T47D (cell line): ENCODE measurements at places on chromosomes 16 and 17.
A peak's percentile ranks its signal among the peaks of the same experiment; 100 is the strongest.

- DNase-seq, result peak; percentile 74
Measured at GRCh38 chr16:78444-79150, 572 bp downstream of the MPG start.

DNA sequence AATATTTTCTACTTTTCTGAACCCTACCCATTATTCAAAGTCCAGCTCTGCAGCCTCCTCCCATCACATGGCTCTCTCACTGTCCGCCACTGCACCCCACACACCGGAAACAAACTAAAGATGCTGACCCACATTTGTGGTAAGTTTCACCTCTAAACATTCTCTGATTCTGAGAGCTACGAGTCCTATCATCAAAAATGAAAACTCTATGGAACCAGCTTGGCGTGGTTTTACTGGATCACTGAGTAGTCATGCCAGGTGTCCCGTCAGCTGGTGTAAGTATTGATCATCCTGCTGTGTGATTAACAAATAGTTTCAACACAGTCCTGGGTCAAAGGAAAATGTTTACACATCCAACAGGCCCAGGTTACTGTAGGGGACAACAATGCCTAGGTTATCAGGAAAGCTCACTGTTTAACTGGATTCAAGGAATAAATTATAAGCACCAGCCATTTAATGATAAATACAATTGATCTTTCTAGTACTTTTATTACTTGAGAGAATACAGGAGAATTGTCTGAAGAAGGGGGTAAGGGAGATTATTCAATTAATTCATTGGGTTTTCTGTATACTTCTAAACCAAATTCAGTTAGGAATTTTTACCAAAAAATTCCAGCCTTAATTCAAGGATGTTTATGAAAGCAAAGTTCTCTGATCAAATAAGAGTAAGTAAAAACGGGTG is 33.9 kb downstream of the CYTH1 start:
- DNase-seq, result no peak

DNA sequence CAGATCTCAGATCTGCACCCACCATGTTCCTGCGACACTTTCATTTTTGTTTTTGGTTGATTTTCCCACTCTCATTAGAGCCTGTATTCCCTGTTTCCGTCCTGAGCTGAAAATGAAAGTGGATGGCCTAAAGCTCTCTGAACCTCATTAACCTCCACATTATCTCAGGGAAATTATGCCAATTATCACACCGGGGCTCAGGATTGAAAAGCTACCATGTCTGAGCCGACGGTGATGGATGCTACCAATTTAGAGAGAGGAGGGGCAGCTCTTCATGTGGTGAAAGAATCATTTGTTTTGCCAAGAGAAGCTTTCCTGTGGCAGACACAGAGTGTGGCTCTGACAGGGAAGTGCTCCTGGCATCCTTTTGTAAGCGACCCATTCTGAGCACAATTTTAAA is 410.4 kb upstream of the CDH11 start:
- DNase-seq, result no peak

DNA sequence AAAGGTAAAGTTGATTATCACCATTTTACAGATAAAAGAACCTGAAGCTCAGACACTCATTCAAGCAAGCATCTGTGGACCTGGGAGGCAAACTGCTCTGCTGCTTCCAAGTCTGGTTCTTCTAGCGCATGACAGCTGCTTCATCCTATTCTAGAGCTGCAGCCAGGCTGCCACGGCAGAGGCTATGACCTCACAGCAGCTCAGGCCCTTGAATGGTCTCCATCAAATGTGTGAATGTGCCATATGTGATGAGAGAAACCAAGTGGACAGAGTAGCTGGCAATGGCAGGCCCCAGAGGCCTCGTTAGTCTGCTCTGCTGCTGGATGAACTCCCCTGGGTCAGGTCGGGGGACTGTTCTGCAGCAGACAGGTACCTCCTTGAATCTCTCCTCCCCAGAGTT is 30.7 kb upstream of the FOXJ1 start:
- DNase-seq, result no peak

- no peak for DNase-seq
Measured at GRCh38 chr17:3796822-3797170, 4.2 kb downstream of the ITGAE start.

- DNase-seq, result no peak
Measured at GRCh38 chr17:46192189-46192438, 1.1 kb downstream of the KANSL1 start.

DNA sequence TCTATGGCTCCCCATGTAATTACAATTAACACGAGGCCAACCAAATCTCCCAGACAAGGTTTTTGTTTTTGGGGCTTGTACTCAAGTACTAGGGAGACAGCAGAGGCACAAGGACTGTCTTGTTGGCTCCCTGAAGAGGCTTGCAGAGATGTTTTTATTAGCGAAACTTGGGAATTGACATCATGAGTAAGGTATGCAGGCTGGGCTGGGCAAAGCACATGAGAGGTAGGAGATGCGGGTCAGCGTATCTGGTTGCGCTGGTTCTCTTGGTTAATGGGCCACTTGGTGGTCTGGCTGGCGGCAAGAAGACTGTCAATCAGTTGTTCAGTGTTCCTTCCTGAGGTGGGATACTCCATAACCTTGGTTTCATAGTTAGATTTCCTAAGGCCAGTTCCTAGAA is 28.9 kb downstream of the LCMT1 start:
- DNase-seq, result no peak

DNA sequence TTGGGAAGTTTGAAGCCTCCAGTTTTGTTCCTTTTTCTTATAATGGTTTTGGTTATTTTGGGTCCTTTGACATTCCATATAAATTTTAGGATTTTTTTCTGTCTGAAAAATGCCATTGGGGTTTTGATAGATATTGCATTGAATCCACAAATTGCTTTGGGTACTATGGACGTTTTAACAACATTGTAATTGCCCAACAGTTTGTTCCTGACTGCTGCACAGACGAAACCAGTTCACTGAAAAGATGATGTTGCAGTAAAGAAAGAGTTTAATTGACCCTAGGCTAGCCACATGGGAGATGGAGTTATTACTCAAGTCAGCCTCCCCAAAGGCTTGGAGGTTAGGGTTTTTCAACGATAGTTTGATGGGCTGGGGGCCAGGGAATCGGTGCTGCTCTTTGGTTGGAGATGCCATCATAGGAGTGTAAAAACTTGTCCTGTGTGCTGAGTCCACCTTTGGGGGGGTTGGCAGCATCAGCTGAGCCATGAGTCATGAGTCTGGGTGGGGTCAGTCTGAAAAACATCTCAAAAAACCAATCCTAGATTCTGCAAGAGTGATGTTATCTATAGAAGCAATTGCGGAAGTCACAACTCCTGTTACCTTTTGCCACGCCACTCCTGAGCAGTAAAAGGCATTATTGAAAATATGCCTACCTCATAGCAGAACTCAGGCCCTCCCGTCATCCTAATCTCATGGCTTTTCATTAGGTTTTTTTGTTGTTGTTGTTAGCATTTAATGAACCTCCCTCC is 2.7 kb upstream of the PRSS41 start:
- DNase-seq, result no peak

DNA sequence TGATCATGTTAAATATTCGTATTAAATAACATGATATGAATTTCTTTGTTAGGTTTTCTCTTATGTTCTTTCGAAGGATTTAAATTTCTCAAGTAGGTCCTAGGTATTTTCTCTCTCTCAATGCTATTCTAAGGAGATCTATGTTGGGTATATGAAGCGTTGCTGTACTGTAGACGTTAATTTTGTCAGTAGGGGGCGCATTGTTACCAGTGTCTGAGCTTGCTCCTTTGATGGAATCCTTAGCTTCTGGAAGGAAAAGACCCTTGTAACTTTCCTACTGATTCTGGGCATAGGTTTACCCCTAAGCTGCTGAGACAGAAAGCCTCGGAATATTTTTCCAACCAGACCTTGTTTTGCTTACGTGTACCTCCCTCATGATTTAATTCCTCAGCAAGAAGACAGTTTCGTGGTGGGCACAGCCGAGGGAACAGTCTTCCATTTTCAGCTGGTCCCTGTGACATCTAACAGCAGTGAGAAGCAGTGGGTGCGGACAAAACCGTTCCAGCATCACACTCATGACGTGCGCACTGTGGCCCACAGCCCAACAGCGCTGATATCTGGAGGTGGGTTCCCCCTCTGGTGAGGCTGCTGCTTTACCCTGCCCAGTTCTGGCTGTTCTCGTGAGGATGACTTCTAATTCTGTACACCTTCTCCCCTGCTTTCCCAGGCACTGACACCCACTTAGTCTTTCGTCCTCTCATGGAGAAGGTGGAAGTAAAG is 17.9 kb downstream of the UTP4 start:
- peak; percentile 80 for DNase-seq

- no peak for DNase-seq
Measured at GRCh38 chr17:63701868-63702720, 2.2 kb upstream of the LIMD2 start.

DNA sequence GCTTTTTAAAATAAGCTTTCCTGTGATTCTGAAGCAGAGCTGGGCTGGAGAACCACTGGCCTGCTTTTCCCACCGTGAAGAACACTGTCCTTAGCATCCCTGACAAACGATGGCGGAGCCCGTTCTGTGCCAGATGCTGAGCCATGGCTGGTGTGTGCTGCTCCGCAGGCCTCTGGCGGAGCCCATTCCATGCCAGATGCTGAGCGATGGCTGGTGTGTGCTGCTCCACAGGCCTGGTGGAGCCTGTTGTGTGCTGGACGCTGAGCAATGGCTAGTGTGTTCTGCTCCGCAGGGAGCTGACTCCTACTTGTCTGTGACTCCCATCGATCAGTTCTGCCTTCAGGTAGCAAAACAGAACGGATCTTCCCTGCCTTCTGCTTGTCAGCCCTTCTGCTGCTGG is 4.3 kb downstream of the ENDOV start:
- no peak for DNase-seq

GRCh38 chr16:16004314-16004749 is 54.9 kb downstream of the ABCC1 start:
- peak; percentile 66 for DNase-seq

GRCh38 chr17:58330997-58331814 is 2.6 kb upstream of the TSPOAP1 start:
- DNase-seq, result no peak

- DNase-seq, result no peak
Measured at GRCh38 chr16:13101828-13102227, 200.4 kb downstream of the SHISA9 start.

- DNase-seq, result no peak
Measured at GRCh38 chr16:27286451-27286850, 17.9 kb upstream of the NSMCE1 start.

DNA sequence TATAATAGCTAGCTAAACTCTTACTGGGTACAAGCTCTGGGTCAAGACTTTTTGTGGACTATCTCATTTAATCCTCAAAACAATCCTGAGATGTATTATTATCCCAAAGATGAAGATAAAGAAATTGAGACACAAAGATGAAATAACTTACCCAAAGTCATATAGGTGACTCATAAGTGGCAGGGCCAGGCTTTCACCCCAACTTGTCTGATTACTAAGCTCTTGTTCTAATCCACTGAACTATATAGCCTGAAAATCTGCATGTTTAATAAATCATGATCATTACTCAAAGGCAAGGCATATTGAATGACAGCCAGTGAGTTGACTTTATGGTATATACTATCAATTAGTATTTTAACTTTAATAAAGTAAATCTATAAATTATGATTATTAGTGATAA is 77.4 kb downstream of the SKAP1 start:
- DNase-seq, result no peak

DNA sequence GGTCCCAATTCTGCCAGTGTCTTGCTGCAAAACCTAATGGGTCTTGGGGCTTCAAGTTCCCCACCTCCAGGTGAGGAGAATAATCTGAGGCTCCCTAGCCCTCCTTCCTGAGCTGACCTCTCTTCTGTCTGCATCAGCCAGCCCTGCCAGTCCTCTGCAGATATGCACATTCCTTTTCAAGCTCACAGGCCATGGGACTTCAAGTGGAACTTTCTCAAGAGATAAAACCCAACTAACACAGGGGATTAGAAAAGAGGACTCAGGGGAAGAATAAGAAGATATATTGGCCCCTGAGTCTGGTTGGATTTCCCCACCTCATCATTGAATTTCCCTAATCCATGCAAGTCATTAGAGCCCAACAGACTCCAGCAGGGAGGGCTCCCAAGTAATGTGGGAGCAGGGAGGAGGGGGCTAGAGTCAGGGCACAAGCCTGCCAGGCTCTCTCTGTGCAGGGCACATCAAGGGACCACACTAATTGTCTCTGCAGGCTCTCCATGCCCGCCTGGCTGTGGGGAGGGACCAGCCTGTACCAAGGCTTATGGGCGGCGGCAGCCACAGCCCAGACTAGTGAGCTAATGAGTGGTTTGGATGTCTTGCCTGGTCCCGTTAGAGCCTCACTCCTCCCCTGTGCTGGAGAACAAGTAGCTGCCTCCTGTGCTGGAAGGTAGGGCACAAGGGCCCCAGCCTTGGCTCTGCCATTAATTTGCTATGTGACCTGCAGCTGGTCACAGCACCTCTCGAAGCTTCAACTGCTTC is 1.2 kb downstream of the KRT14 start:
- DNase-seq, result no peak

DNA sequence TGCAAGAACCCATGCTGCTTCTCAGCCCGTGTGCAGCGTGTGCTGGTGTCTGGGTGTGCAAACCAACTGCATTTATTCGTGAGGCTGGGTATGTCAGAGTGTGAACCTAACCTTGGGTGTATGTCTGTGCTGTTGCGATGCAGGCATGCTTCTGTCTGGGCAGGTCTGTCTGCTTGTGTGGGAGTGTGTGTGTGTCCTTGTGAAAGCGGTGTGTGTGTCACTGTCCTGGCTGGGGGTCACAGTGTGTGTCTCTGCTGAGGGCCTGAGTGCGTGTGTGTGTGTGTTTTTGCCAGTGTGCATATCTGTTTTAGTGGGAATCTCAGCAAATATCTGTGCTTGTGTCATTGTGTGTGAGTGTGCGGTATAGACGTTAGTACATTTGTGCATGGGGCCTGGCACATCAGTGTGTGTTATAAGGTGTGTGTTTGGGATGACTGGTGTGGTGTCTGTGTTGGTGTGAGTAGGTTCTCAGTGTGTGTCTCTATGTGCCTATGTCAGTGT is 121.8 kb downstream of the CYLD start:
- no peak for DNase-seq

DNA sequence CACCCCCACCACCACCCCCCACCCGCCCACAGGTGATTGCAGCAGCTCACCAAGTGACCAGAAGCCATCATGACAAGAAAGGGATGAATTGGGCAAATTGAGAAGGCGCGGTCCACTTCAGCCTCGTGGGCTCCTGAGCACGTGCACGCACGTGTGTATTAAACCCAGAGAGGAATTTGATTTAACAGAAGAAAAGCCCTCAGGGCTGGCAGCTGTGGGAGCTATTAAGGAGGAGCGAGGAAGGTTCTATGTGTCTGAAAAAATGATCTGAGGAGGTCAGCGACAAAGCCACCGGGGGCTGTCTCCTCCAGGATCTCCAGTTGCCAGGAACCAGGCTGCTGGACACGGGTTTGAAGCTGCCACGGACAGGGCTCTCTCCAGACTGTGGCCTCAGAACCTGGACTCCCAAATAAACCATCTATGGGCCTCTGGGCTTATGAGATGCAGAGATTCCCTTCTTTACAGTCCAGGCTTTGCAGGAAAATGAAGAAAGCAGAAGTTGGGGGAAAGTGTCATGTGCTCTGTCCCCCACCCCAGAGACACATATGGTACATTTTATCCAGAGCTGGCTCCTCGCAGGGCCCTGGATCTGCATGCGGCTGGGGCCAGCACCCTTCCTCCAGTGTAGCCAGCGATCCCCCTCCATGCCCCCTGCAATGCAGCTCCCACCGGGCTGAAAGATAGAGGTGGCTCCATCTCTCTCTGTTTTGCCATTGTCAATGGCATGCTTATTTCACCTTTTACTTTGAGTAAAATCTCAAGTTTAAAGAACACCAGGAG is 219.7 kb upstream of the RPL38 start:
- no peak for DNase-seq

GRCh38 chr17:8829036-8829941 is 30.1 kb upstream of the MFSD6L start:
- no peak for DNase-seq

- DNase-seq, result no peak
Measured at GRCh38 chr16:77888871-77889270, 100.5 kb downstream of the VAT1L start.

GRCh38 chr16:66128371-66128770 is 238.1 kb upstream of the CDH5 start:
- no peak for DNase-seq
